Pancreas (tissue), 10 donors: ENCODE measurements at places on chromosomes 3 and 15. TPM values are rescaled to one million over a fixed set of nuclear protein-coding genes. Genes with fewer than 3 reads are reported as not detected.
A peak's percentile ranks its signal among the peaks of the same experiment; 100 is the strongest.

PRICKLE2 gene
- polyA plus RNA-seq = 4.1 TPM

WDR82 gene
- polyA plus RNA-seq = 18.5 TPM

SLC22A13 gene
- polyA plus RNA-seq = 0.23 TPM

DNA sequence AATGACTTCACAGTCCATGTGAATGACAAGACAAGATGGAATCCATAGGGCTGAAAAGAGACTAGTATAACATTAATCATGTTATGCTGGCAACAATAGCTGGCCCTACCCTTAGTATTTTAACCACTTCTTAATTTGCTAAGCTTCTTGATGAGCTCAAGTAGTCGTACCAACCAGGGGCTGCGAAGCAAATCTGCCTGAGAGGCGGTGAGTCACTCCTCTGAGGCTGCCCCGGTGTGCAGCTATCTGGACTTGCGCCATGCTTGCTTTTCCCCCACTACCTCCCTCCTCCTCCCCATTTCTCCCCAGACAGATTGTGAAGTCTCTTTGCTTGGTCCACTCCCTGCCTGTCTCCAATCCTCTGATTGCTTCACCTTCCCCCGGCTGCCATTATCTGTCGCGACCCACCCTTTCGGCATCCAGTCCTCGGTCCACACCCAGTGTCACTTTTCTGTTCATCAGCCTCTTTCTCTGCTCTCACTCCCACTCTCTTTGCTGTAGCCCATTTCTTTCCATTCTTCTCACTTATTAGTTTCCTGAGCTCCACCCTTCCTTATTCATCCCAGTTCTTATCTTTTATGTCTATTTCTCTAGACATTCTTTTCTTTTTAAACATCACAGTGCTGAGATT lies 42.7 kb downstream of the DUT start:
- no peaks in the 10 kb centered on the region for H3K27me3 ChIP-seq
- no peak overlapping the region for H3K27ac ChIP-seq
- H3K36me3 ChIP-seq = no peaks in the 10 kb centered on the region
- no peak for DNase-seq

GRCh38 chr15:43492266-43492665 lies 690 bp downstream of the TP53BP1 start:
- no peaks in the 10 kb centered on the region for H3K36me3 ChIP-seq
- peak overlapping the region; percentile 49 for H3K4me3 ChIP-seq
- no peaks in the 10 kb centered on the region for H3K27me3 ChIP-seq
- H3K27ac ChIP-seq = no peak overlapping the region
- no peak for DNase-seq

DNA sequence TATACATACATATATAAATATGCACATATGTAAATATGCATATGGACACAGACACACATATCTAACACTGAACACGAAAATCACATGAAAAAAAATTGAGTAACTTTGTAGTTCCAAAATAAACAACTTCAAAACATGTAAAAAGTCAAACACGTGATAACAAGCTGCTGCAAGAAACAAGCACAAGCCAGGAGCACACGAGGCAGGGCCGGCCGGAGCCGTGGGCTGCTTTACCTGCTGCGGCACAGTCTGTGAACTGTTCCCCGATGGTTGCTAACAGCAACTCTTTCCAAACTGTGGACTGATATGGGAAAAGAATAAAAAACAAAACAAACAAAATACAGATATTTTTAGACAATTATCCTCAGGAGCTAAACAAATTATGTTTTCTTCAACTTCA lies 31.6 kb downstream of the EIF4E3 start:
- H3K36me3 ChIP-seq = no peaks in the 10 kb centered on the region
- peak; percentile 58 for DNase-seq
- H3K27ac ChIP-seq = peak overlapping the region; percentile 17
- no peaks in the 10 kb centered on the region for H3K27me3 ChIP-seq
- H3K4me3 ChIP-seq = no peak overlapping the region

DNA sequence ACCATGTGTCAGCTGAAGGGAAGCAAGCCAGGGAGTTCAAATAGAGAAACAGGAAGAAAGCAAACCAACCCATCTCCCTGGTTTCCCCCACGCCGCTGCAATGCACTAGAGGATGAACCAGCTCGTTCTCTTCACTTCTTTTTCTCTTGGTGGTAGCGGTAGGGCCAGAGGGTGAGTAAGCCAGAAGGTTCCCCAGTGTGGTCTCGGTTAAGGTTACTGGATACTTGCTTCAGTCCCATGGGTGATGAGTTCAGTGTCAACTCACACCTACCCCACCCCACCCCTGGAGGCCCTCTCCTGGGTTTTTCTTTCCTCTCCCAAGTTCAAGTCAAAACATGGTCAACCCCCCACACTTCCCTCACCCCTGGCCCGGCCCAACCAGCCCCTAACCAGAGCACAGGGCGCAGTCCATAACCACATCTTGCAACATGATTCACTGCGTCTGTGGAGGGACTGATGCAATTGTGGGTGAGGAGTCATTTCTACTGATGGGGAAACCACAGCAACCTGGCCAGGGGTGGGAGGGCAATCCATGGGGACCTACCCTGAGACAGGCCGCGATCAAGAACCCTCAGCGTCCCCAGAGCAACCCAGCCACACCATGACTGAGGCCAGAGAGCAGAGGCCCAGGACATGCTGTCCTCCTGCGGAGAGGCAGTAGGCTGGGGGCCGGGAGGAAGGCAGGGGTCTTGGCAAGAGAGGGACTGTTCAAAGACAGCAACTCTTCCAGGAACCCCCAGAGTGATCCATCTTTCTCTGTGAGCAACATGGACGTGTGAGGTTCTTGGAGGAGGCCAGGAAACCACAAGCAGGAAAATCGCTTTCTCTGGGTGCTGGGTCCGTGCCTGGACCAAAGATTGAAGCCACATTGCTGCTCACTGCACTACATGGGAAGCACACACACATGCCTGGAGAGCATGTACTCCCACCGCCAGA lies 276.6 kb downstream of the UACA start:
- no peaks in the 10 kb centered on the region for H3K4me1 ChIP-seq
- H3K36me3 ChIP-seq = no peaks in the 10 kb centered on the region
- no peak for DNase-seq
- no peak overlapping the region for H3K27ac ChIP-seq

DNA sequence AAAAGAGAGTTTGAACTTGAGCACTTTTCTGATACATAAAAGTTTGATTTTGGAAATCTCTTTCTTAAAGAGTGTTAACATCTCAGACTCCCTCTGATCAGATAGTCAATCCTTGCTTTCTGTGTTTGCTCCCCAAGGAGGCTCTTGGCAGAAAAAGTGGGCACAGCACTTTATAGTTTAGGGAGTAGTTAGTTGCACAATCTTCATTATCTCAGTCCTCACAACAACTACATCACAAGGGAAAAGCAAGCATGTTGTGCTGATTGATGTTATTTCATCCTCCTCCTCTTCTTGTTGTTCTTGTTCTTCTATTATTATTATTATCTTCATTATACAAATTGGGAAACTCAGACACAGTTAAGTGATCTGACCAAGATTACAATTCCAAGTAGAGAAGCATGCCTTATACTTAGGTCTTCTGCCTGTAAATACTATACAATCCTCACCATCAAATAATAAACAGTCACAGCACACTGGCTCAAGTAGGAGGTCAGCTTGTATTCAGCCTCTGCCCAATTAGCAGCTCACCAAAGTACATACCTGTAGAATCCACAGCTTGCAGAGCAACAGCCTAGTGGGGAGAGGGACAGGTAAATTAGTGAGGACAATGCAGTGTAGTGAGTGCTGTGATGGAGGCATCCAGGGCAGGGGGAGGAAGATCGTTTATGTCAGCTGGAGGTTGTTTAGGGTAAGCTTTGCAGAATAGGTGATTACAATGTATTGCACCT lies 304.1 kb upstream of the MME start:
- H3K4me3 ChIP-seq = no peak overlapping the region
- no peaks in the 10 kb centered on the region for H3K27me3 ChIP-seq
- DNase-seq = no peak
- H3K4me1 ChIP-seq = no peaks in the 10 kb centered on the region
- H3K27ac ChIP-seq = no peak overlapping the region

DNA sequence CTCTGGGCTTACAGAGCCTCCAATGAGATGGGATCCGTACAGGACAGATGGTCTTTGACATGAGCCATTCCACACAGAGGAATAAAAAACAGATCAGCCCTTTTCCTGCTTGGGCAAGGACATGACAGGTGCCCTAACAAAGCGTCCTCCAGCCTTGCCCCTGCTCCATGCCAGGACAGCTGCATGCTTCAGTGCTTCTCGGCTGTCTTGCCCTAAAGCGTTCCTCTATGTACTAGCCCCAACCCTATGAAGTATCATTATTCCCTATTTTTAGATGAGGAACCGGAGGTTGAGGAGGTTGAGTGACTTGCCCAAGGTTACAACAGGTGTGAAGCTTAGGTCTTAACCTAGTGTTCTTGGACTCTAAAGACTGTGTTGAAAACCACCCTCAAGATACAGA lies 10.5 kb downstream of the POMGNT2 start:
- H3K27me3 ChIP-seq = no peaks in the 10 kb centered on the region
- no peak for DNase-seq
- H3K4me1 ChIP-seq = no peaks in the 10 kb centered on the region
- H3K27ac ChIP-seq = no peak overlapping the region
- no peak overlapping the region for H3K4me3 ChIP-seq
- no peaks in the 10 kb centered on the region for H3K36me3 ChIP-seq

DNA sequence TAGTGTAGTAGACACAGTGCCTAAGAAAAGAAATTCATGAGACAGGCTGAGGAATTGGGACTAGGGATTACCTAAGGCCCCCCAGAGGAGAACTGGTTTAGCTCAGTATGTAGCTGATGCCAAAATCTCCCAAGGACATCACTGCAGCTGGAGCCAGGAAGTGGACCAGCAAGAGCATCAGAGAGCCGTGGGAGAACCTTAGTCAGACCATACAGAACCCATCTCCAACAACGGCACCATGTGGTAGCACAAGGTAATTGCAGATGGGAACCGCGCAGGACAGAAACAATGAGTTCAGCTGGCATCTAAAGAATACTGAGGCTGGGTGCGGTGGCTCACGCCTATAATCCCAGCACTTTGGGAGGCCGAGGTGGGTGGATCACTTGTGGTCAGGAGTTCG lies 81.7 kb downstream of the WNT5A start:
- no peaks in the 10 kb centered on the region for H3K27me3 ChIP-seq
- no peak overlapping the region for H3K27ac ChIP-seq
- no peak overlapping the region for H3K4me3 ChIP-seq
- no peaks in the 10 kb centered on the region for H3K4me1 ChIP-seq
- DNase-seq = no peak

DNA sequence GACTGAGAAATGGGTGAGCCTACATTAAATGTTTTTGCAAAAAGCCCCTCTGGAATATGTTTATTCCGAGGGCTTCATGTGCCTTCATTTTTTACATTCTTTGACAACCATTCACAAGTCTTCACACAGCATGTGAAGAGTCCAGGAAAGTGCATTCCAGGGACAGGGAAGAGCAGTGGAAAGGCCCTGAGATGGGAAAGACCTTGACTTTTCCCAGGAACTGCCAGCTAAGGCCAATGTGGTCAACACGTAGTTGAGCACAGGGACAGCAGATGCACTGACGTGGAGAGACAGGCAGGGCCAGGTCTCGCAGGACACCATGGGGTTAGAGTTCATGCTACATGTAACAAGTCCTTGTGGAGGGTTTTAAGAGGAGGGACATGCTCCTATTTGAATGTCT lies 21.7 kb downstream of the SSR3 start:
- H3K4me3 ChIP-seq = no peak overlapping the region
- no peaks in the 10 kb centered on the region for H3K36me3 ChIP-seq
- peak overlapping the region; percentile 55 for H3K27ac ChIP-seq
- H3K4me1 ChIP-seq = peaks cover 14% of the 10 kb centered on the region
- H3K27me3 ChIP-seq = no peaks in the 10 kb centered on the region

DNA sequence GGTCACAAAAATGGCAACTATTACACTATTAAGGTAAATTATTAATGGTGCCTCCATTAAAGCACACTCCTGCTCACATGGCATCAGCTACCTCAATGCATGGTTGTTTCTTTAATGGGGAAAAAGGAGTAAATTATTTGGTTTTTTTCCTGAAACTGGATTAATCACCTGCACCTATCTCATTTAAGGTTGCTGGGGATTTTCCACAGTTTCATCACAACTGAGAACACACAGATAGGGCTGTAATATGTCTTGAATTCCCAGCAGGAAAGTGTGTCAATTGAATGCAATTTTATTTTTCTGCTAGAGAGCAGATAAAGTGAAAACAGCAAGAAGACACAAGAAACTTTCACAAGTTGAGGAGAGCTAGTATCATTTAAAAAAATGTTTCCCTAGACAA lies 36.4 kb downstream of the RFTN1 start:
- H3K4me3 ChIP-seq = no peak overlapping the region
- H3K4me1 ChIP-seq = no peaks in the 10 kb centered on the region
- H3K27ac ChIP-seq = no peak overlapping the region

- no peaks in the 10 kb centered on the region for H3K27me3 ChIP-seq
- no peak overlapping the region for H3K27ac ChIP-seq
- no peaks in the 10 kb centered on the region for H3K36me3 ChIP-seq
- no peaks in the 10 kb centered on the region for H3K4me1 ChIP-seq
- no peak overlapping the region for H3K4me3 ChIP-seq
- DNase-seq = no peak
Observed at GRCh38 chr3:53511246-53511645, 16.8 kb downstream of the CACNA1D start.

GRCh38 chr15:68792901-68793766 lies 27.6 kb downstream of the ANP32A start:
- peaks cover 72% of the 10 kb centered on the region for H3K4me1 ChIP-seq
- H3K4me3 ChIP-seq = no peak overlapping the region
- H3K36me3 ChIP-seq = no peaks in the 10 kb centered on the region
- no peaks in the 10 kb centered on the region for H3K27me3 ChIP-seq
- H3K27ac ChIP-seq = peak overlapping the region; percentile 70
- peak; percentile 95 for DNase-seq

- no peaks in the 10 kb centered on the region for H3K27me3 ChIP-seq
- peak; percentile 13 for DNase-seq
- H3K27ac ChIP-seq = no peak overlapping the region
- H3K36me3 ChIP-seq = no peaks in the 10 kb centered on the region
- H3K4me1 ChIP-seq = peaks cover 9% of the 10 kb centered on the region
Observed at GRCh38 chr15:47932951-47933641, 187.7 kb upstream of the SLC24A5 start.

GRCh38 chr3:22228705-22229104 lies 477.7 kb upstream of the ZNF385D start:
- no peak overlapping the region for H3K27ac ChIP-seq
- no peak overlapping the region for H3K4me3 ChIP-seq
- no peaks in the 10 kb centered on the region for H3K36me3 ChIP-seq
- H3K27me3 ChIP-seq = no peaks in the 10 kb centered on the region
- H3K4me1 ChIP-seq = no peaks in the 10 kb centered on the region

- H3K4me1 ChIP-seq = no peaks in the 10 kb centered on the region
- no peaks in the 10 kb centered on the region for H3K36me3 ChIP-seq
- no peak for DNase-seq
- no peak overlapping the region for H3K27ac ChIP-seq
- no peaks in the 10 kb centered on the region for H3K27me3 ChIP-seq
- no peak overlapping the region for H3K4me3 ChIP-seq
Observed at GRCh38 chr3:60182697-60183096, 1068.6 kb downstream of the FHIT start.

- H3K27me3 ChIP-seq = no peaks in the 10 kb centered on the region
- H3K4me1 ChIP-seq = no peaks in the 10 kb centered on the region
Observed at GRCh38 chr3:176987901-176988650, 209.2 kb downstream of the TBL1XR1 start.
